ENCODE measurements at places on chromosomes 6 and 20. TPM values are rescaled to one million over a fixed set of nuclear protein-coding genes. Genes with fewer than 3 reads are reported as not detected.

GRCh38 chr6:111530218-111530617 lies 47.2 kb upstream of the REV3L start:
- H3K4me1 ChIP-seq, result peaks cover 6% of the 10 kb centered on the region
- peak; percentile 27 for DNase-seq
- peak overlapping the region; percentile 24 for H3K27ac ChIP-seq

DNA sequence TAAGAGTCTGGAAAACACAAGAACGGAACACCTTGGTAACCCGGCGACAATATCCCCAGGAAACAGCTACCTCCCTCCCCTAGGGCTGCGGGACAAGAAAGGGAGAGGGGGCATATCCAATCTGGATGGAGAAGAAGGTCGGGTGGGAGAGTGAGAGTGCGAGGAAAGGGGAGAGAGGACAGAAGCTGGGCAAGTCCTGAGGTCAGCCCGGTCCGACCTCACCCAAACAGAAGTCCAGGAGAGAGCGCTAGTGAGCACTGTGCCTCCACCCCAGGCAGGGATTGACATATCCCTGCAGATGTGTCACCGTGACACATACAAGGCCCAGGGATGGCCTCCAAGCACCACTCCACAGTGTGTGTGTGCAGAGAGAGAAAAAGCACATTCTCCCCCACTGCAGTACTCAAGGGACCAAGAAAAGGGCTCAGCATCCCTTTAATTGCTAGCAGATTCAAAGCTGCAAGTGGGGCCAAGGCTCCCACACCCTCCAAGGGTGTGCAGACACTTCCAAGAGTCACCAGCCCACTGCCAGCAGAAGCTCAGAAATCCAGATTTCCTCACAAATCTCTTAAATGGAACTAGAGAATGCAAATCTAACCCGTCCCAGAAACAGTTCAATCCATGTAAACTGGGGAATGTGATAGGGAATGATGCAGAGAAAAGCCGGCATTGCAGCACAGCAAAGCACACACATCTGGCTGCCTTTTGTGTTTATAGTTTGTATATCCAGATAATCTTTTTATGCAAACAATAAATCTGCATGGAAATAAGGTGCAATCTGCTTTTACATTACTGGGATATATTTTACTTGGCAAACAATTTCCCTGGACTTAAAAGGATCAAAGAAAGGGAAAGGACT lies 3.1 kb downstream of the PXDC1 start:
- H3K27me3 ChIP-seq, result no peaks in the 10 kb centered on the region
- peak; percentile 74 for DNase-seq

DNA sequence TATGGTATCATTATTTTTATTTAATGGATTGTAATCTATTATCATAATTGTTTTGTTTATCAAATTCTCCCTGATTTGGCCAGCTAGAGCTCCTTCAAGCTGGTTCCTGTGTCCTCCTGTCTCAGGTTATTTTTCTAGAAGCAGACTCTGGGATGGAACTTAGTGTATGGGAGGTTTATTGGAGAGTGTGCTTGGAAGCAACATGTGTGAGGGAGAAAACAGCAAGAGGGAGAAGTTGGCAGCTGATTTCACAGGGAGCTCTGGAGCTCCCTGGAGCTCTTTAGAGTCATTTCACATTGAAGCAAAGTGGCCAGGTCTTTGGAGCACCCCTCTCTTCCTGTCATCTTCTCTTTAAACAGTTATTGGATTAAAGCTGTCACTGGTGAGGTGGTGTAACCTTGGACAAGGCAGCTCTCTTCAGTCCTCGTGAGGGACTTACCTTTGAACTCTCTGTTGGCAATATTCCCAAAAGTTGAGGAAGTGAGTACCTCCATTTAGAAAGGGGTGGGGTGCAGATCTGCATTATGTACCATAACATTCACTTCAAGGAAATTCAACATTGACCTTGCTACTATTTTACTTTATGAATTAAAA lies 103.6 kb downstream of the PHF3 start:
- H3K4me3 ChIP-seq, result no peak overlapping the region
- no peaks in the 10 kb centered on the region for H3K27me3 ChIP-seq
- H3K27ac ChIP-seq, result no peak overlapping the region
- H3K4me1 ChIP-seq, result peaks cover 7% of the 10 kb centered on the region
- peak; percentile 82 for DNase-seq
- no peaks in the 10 kb centered on the region for H3K36me3 ChIP-seq

Gene MICAL1
- 170 TPM for polyA plus RNA-seq
